Activated CD8-positive, alpha-beta T cell treated with anti-CD3 and anti-CD28 coated beads, Interleukin-2, amount 10 ng/mL, durations not matched to agents 7 days and 5 days (primary cell): ENCODE measurements at places on chromosomes 3 and 15. TPM values are rescaled to one million over a fixed set of nuclear protein-coding genes. Genes with fewer than 3 reads are reported as not detected.
A peak's percentile ranks its signal among the peaks of the same experiment; 100 is the strongest.

GRCh38 chr3:149646181-149646766 lies 11.6 kb downstream of the WWTR1 start:
- peaks cover 13% of the 10 kb centered on the region for H3K27me3 ChIP-seq
- no peaks in the 10 kb centered on the region for H3K4me1 ChIP-seq
- H3K36me3 ChIP-seq: no peaks in the 10 kb centered on the region
- no peak overlapping the region for H3K4me3 ChIP-seq
- DNase-seq: no peak

DNA sequence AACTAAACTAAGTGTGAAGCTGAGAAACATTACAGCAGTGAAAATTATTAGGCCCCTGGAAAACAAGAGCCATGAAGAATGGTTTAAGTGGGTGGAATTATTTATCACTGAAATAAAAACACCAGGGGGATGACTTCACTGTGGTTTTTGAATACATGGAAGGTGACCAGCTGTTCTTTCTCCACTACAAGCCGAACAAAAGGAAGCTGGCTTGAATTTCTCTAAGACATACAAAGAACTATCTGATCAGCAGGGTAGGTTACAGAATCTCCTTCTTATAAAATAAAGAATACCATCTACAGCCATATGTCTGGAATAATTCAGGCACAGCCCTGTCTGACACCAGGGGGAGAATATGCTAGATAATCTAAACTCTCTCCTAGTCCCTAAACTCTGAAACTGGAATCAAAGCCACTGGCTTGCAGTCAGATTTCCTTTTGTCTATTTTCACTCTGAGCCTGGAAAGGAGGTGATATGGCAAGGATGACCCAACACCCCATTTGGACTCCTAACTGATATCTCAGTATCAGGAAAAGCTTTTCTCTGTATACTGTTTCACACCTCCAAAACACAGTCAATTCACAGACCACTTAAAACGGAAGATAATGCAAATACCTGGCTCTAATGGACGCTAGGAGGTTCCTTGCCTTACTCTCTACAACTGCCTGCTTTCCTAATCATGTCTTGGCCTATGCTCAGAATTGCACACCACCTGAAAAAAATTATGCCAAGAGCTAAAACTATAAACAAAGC lies 31.2 kb downstream of the SPATA12 start:
- H3K4me1 ChIP-seq: no peaks in the 10 kb centered on the region
- DNase-seq: no peak
- no peaks in the 10 kb centered on the region for H3K36me3 ChIP-seq
- no peak overlapping the region for H3K27ac ChIP-seq
- no peak overlapping the region for H3K4me3 ChIP-seq

- no peak overlapping the region for H3K27ac ChIP-seq
- H3K4me1 ChIP-seq: no peaks in the 10 kb centered on the region
- no peaks in the 10 kb centered on the region for H3K36me3 ChIP-seq
- no peaks in the 10 kb centered on the region for H3K27me3 ChIP-seq
- DNase-seq: no peak
Measured at GRCh38 chr15:22904736-22905135, 66.3 kb downstream of the NIPA2 start.

DNA sequence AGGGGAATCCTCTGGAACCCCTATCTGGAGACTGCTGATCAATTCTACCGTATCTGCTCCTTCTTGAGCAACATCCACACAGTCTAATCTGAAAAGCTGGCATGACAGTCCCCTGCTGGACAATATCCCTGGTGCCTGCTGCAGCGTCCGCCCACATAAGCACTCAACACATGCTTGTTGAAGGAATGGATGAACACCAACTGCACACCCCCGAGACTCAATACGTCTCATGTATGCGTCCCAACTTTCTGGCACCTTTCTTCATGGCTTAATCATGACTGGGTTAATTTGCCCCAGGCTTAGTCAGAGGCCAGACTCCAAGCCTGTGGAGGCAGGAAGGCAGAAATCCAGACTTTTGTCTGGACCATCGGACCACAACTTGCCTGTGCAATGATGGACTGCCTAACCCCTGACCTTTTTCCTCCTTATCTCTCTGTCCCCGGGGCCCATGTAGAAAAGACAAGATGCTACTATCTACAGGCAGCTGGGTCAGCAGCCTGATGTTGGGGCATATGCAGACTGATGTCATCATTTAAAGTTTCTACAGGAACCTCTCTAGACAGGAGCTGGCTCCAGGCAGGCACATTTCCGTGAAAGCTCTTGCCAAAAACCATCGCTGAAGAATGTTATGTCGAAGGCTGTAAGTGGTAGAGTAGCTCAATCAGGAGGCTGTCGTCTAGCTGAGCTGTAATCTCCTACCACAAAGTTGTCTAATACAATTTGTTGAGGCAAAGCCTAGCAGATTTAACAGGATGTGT lies 114.1 kb upstream of the TPM1 start:
- H3K4me3 ChIP-seq: no peak overlapping the region
- no peaks in the 10 kb centered on the region for H3K36me3 ChIP-seq
- H3K4me1 ChIP-seq: no peaks in the 10 kb centered on the region
- DNase-seq: no peak
- no peak overlapping the region for H3K27ac ChIP-seq

DNA sequence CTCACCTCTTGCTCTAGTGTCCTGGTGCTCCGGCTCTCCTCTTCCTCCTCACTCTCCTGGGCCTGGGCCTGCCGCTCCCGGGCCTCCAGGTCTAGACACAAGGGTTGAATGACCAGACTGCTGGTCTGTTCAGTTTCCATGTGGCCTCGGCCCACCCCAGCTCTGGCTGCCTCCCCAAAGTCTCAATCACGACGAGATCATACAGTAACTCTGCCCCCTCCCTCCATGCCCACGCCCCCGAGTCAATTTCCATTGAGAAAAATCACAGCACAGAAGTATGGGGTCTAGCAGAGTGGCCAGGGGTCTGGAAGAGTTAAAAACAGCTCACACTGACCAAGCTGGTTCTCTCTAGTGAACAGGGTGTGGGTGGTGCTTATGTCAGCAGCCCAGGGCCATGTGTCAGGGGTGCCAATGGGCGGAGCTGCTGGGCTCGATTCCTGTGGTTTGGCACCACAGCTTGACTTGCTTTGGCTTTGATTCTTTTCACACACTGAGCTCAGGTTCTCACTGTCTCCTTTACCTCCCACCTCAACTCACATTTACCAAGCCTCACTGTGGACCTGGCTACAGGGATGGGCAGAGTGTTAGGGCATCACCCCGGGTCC lies 6.9 kb downstream of the C15orf62 start:
- peaks cover 42% of the 10 kb centered on the region for H3K36me3 ChIP-seq
- DNase-seq: peak; percentile 62
- peaks cover 16% of the 10 kb centered on the region for H3K4me1 ChIP-seq
- H3K27ac ChIP-seq: peak overlapping the region; percentile 47

DNA sequence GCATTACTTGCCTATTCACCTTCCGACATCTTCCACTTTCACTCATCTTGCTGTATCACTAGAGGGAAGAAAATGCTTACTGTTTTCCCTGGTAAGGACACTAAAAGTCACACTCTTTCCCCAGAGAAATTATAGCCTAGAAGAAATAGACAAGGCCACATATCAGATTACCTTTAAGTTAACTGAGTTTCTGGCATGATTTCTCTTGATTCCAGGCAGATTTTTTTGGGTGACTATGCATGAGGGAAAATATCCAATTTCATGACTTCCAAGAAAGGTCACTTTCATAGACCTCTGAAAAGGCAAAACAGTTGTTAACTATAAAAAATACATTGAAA lies 30.3 kb downstream of the TCF12 start:
- no peaks in the 10 kb centered on the region for H3K4me1 ChIP-seq
- peaks cover 29% of the 10 kb centered on the region for H3K36me3 ChIP-seq
- no peak overlapping the region for H3K27ac ChIP-seq
- no peak overlapping the region for H3K4me3 ChIP-seq
- no peak for DNase-seq
- H3K27me3 ChIP-seq: no peaks in the 10 kb centered on the region

GRCh38 chr3:123157598-123158287 lies 44.0 kb upstream of the SEC22A start:
- H3K27me3 ChIP-seq: no peaks in the 10 kb centered on the region
- DNase-seq: peak; percentile 5
- H3K36me3 ChIP-seq: peaks cover 4% of the 10 kb centered on the region
- no peaks in the 10 kb centered on the region for H3K4me1 ChIP-seq
- no peak overlapping the region for H3K27ac ChIP-seq

GRCh38 chr3:38100498-38100897 lies 36.4 kb downstream of the ACAA1 start:
- H3K4me1 ChIP-seq: no peaks in the 10 kb centered on the region
- DNase-seq: no peak
- H3K27ac ChIP-seq: no peak overlapping the region
- H3K36me3 ChIP-seq: no peaks in the 10 kb centered on the region

DNA sequence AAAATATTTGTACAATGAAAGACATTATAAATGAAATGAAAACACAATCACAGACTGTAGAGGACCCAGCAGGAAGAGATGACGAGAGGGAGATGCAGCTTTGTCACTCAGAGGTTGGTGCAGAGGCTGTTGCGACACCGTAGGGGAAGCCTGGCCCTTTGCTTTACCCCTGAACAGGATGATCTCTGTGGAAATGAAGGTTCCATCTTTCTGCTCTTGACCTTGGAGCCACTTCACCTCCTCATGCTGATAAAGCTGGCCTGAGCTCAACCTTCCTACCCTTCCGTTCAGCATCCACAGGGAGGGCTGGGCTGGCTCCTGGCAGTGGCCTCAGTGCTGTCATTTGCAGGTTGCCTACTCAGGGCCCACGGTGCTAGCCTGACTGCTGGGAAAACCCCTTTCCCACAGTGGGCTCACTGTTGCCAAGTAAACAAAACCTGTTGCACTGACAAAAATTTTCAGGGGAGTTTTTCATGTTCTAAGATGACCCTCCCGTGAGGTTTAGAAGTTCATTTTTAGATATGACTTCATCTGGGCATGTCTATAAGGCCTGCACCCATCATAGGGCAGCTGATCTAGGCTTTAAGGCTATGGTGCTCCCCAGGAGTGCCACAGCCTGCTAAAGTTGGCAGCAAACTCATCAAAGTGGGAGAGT lies 3.0 kb upstream of the CD80 start:
- H3K4me3 ChIP-seq: no peak overlapping the region

GRCh38 chr15:78624651-78625590 lies 4.1 kb upstream of the CHRNA3 start:
- peaks cover 13% of the 10 kb centered on the region for H3K4me1 ChIP-seq
- no peaks in the 10 kb centered on the region for H3K36me3 ChIP-seq
- H3K4me3 ChIP-seq: no peak overlapping the region
- peaks cover 29% of the 10 kb centered on the region for H3K27me3 ChIP-seq
- no peak overlapping the region for H3K27ac ChIP-seq
- DNase-seq: no peak

- H3K4me3 ChIP-seq: no peak overlapping the region
- no peak overlapping the region for H3K27ac ChIP-seq
- DNase-seq: no peak
Measured at GRCh38 chr15:33314069-33314468, 3.3 kb downstream of the RYR3 start.

DNA sequence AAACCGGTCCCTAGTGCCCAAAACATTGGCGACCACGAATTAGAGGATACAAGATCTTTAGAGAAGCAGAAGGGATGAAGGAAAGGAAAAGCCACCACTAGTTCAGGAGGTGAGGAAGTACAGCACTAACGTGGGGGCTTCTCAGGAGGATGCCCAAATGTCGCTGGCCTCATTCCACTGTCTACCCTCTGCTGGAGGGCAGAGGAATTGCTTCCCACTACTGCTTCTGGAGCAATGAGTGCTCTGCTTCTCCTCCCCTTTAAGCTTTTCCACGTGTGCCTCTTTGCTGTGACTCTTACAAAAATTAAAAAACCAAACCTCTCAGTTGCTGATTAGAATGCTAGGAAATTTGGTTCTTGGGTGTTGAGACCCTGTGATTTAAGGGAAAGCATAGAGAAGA lies 281.3 kb downstream of the CLSTN2 start:
- no peak overlapping the region for H3K27ac ChIP-seq
- no peaks in the 10 kb centered on the region for H3K27me3 ChIP-seq
- H3K4me3 ChIP-seq: no peak overlapping the region

DNA sequence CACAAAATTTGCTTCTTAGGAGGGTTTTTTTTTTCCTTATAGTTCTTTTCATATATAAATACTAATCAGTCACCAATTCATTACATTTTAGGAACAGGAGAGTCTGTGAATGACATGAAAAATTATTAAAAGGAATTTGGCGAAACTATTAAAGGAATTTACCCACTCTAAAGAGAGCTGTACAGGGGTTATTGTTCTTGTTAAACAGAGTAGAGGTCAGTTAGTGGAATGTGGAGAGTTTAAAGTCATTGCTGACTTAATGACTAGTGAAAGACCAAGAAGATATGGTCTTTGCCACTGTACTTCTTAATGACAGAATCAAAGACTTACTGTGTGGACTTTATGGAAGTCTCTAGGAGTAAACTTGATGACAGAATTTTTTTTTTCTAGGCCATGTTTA lies 333.6 kb upstream of the C2CD4B start:
- H3K4me3 ChIP-seq: no peak overlapping the region
- H3K27me3 ChIP-seq: no peaks in the 10 kb centered on the region
- H3K27ac ChIP-seq: no peak overlapping the region
- no peaks in the 10 kb centered on the region for H3K36me3 ChIP-seq
- no peak for DNase-seq

DNA sequence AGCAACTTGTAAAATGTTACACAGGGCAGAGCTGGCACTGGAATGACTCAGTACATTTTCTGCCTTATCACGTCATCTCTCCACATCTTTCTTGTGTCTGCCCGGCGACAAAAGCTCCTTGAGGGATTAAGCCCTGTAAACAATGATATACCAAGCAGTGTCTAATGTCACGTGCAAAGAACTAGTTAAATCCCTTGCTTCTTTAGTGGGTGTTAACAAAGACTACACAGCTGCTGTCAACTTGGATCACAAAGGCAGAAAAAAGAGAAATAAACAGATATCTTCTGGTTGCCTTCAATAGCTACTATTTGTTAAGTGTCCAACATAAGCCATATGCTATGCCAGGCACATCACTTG lies 48.1 kb upstream of the FRMD4B start:
- no peak overlapping the region for H3K4me3 ChIP-seq
- H3K27ac ChIP-seq: no peak overlapping the region
- H3K27me3 ChIP-seq: peaks cover 10% of the 10 kb centered on the region
- no peaks in the 10 kb centered on the region for H3K36me3 ChIP-seq
- H3K4me1 ChIP-seq: no peaks in the 10 kb centered on the region

- no peak for DNase-seq
- no peak overlapping the region for H3K27ac ChIP-seq
- H3K4me3 ChIP-seq: no peak overlapping the region
- H3K4me1 ChIP-seq: no peaks in the 10 kb centered on the region
Measured at GRCh38 chr3:159237226-159237625, 435.4 kb downstream of the MFSD1 start.

- no peak overlapping the region for H3K4me3 ChIP-seq
- H3K36me3 ChIP-seq: no peaks in the 10 kb centered on the region
- H3K4me1 ChIP-seq: peaks cover 3% of the 10 kb centered on the region
- H3K27me3 ChIP-seq: peaks cover 8% of the 10 kb centered on the region
- H3K27ac ChIP-seq: no peak overlapping the region
Measured at GRCh38 chr3:9884555-9885165, 4.6 kb upstream of the CIDEC start.

- H3K27ac ChIP-seq: peak overlapping the region; percentile 33
- H3K4me3 ChIP-seq: no peak overlapping the region
- H3K36me3 ChIP-seq: no peaks in the 10 kb centered on the region
- H3K4me1 ChIP-seq: peaks cover 23% of the 10 kb centered on the region
Measured at GRCh38 chr15:91407269-91407889, 307.3 kb downstream of the SV2B start.

Gene PLOD2
- total RNA-seq: 0.40 TPM

Gene MAPKBP1
- 30.4 TPM for total RNA-seq

Gene SCAANT1
- not detected for total RNA-seq

Gene SCN11A
- total RNA-seq: not detected

Gene RBMS3
- 0.29 TPM for total RNA-seq

Gene DAZL
- total RNA-seq: not detected

Gene CTXN2
- total RNA-seq: not detected

Gene PAQR9
- total RNA-seq: not detected

Gene MTMR10
- 22.3 TPM for total RNA-seq

Gene MESP1
- 2.4 TPM for total RNA-seq

Gene UROC1
- total RNA-seq: 0.13 TPM

Gene ZWILCH
- 44.8 TPM for total RNA-seq

Gene TTLL13
- total RNA-seq: 1.3 TPM

Gene OGG1
- 36.9 TPM for total RNA-seq
